ENCODE measurements at places on chromosomes 5 and 9. TPM values are rescaled to one million over a fixed set of nuclear protein-coding genes. Genes with fewer than 3 reads are reported as not detected.
A peak's percentile ranks its signal among the peaks of the same experiment; 100 is the strongest.

SLC45A2 gene
- not detected for total RNA-seq

HMCN2 gene
- total RNA-seq: 7.7 TPM

CXCL14 gene
- 21.4 TPM for total RNA-seq

DNA sequence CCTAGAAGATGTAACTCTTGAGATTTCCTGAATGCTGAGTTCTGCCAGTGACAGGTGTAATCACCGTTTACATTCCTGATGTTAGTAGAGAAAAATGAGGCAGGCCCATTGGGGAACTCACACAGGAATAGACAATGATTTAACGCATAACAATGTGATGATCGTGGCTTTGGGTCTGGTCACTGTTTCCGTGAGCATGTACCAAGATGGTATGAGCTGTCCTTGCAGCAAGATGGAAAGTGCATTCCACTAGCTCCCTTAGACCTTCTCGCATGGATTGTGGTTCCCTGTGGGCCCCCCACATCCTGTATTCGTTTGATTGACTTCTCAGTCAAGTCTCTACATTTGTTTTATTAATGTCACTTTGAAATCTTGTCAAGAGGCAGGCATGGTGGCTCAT lies 124.0 kb upstream of the DAP start:
- DNase-seq: no peak

DNA sequence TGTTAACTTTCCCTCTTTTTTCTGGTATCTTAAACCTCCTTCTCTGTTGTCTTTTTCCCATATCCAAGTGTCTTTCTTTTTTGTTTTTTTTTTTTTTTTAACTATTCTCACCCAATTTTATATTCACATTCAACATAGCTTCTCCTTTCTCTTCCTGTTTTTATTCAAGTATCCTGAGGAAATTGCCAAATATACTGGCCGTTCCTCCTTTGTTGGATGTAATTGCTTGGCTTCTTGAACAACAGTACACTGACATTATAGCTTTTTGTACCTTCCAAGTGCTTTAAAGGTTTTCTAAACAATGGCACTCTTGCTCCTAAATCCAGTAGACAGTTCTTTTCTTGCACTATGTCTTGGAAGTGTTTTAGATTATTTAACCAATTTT lies 1146.8 kb downstream of the MAT2B start:
- no peak for DNase-seq

GRCh38 chr9:363274-363612 lies 148.6 kb downstream of the DOCK8 start:
- no peak for DNase-seq

LCN1 gene
- total RNA-seq: not detected

- peak; percentile 23 for DNase-seq
Observed at GRCh38 chr5:175713930-175714329, 56.1 kb downstream of the HRH2 start.

DNA sequence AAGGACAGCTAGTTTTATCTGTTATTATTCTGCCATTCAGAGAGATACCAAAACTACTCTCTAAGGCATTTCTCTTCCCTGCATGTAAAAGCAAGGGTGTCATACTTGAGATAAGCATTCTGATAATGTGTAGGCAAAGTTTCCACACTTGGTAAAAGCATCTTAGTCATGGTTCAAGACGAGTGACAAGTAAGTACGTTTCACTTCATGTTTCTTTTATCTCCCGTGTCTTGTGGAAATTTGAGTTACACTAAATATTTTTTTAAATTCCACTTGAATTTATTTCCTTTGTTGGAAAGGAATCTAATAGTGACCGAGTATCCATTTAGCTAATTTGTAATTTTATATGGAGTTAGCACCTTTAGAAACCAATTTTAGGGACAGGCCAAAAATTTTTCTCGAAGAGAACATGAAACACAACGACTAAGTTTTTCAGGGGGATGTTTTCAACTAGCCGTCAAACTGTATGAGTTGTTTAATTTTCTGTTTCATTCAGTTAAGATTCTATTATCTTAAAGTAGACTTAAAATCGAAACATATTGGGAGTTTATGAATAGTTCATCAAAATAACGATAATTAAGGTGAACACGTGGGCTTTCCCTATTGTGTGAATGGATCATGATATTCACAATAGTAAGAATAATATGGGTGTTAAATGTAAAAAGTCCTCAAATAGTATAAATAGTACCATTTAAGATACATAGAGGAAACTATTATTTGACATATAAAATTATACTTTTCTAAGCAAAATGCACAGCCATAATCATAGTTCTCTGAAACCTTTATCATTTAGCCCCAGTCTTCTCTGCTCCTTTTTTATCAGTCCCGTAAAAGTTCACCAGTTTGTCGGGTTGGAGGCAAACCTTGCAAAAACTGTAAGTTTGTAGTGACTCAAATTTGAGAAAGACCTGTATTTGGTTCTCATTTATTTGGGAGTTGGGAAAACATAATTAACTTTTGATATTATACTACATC lies 1.6 kb downstream of the RFESD start:
- no peak for DNase-seq

DNA sequence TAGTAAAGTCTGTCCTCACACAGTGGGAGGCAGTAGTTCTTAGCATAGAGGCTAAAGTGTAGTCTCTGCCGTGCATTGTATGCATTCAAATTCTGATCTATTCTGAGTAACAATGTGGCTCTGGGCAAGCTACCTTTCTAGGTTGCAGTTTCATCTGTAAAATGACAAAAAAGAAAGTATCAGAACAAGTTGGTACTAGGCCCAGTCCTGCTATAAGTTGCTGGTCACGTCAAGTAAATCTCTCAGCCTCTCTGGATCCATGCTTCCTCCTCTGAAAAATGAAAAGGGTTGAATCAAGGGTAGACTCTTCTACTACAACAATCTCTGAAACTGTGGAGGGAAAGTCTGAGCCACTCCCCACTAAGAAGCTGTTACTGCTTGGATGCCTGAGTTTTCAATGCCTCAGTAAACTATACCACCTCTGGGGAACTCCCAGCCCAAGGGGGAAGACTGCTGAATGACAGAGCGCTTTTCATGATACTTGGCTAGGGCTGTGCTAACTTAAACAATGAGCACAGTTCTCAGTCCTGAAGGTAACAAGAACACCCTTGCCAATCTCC lies 34.5 kb upstream of the SPARC start:
- DNase-seq: no peak

DNA sequence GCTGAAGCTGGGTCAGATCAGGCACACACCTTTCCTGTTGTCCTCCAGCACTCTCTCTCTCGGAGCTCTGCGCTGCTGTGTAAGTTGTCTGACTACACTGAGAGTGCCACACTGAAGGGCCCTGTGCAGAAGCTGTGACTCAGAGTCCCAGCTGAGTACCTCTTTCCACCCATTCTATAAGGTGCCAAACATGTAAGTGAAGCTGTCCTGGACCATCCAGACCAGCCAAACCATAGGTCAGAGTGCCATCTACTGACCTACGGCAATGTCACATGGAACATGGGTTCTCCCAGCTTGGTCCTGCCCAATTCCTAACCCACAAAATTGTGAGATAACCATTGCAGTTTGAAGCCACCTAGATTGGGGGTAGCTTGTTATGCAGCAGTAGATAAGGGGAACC lies 68.2 kb downstream of the ADCY2 start:
- DNase-seq: peak; percentile 57

DNA sequence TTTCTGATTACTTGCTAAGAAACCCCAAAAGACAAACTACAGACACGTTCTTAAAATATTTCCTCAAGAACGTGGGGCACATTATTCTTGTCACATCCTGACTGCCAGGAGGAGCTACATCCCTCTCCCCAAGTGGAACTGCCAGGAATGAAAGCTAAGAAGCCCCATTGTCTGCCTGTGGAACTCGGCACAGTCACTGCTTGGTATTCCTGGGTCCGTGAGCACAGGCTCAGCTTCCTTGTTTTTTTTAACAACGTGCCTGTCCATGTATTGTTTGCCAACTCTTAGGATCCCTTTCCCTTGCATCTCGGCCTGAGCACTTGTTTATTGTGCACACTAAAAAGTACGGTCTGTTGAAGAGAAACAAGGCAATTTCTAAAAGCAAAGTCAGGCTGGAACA lies 47.0 kb upstream of the SELENOP start:
- no peak for DNase-seq

DNA sequence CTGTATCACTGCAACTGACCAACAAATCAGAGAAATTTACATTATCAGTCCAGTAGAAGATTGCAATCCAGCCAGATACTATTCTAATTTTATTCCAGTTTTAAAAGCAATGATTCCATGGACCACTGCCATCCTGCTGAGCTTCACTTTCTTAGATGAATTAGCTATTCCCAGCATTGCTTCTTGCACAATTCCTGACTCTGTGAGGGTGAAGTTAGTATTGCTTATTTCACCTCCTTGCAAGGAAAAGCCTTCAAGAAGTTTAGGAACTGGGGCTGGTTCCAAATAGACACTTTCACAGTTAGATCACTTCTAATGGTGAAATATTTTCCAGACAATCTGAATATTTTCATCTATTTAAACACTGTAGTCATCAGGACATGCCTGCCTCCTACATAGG lies 338.6 kb upstream of the TNC start:
- DNase-seq: no peak

GRCh38 chr5:19488786-19489185 lies 499.2 kb downstream of the CDH18 start:
- DNase-seq: no peak

- DNase-seq: no peak
Observed at GRCh38 chr9:15253197-15253596, 53.8 kb downstream of the TTC39B start.

DNA sequence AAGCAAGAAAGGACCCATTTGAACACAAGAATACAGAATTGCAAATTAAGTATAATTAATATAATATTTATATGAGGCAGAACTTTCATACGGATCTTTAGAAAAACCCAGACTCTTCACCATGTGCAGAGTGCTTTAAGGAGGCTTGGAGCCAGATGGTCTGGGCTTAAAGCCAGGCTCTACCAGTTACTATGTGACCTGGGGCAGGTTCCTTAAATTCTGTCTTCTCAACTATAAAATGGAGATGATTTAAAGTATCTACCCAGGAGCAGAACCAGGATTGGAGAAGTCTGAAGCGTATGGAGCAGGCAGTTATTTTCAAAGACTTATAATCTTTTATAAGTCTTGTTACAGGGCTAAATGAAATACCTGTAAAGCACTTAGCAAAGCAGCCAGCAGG lies 202.1 kb downstream of the TSSK1B start:
- no peak for DNase-seq

- DNase-seq: peak; percentile 18
Observed at GRCh38 chr9:123267481-123268198, 746 bp downstream of the STRBP start.

- DNase-seq: no peak
Observed at GRCh38 chr9:125755340-125755739, 8.2 kb downstream of the PBX3 start.

TAF1L gene
- total RNA-seq: not detected

DNA sequence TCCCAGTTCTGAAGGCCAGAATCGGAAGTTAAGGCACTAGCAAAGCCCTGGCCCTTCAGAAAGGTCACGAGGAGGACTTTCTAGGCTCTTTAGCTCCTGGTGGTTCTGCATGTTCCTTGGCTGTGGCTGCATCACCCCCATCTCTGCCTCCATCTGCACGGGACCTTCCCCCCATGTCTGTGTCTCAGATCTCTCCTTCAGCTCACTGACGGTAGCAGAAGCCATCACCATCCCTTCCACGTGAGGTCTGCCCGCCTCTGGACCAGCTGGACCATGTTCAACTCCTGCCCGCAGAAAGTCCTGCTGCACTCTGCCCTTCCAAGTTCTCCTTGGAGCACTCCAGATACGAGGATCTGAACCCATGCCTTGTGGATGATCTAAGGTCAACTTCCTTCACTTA lies 242.9 kb upstream of the IRX1 start:
- DNase-seq: no peak

- DNase-seq: no peak
Observed at GRCh38 chr9:125631391-125632085, 75.5 kb downstream of the MAPKAP1 start.

DYNC2I2 gene
- total RNA-seq: 6.3 TPM

- no peak for DNase-seq
Observed at GRCh38 chr5:82570-82969, 9.4 kb upstream of the PLEKHG4B start.

GRCh38 chr9:34271265-34272006 lies 57.6 kb downstream of the KIF24 start:
- no peak for DNase-seq

- no peak for DNase-seq
Observed at GRCh38 chr5:179439181-179439985, 94.1 kb upstream of the ADAMTS2 start.

- no peak for DNase-seq
Observed at GRCh38 chr9:2984491-2984890, 140.6 kb upstream of the PUM3 start.

DNA sequence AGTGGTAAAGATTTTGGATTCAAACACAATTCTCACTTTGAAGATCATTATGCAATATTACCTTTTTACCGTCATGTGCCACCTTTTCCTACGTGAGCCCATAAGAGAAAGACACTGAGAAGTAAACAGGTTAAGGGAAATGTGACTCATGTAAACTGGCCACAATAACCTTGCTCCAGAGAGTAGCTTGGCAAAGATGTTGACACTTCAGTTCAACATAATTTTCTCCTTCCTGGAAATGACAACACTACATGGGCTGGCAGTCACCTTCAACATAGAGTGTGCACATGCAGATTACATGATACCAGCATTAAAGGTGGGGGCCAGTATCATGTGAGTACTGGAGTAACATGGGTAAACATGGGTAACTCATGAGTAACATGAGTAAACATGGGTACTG lies 141.9 kb downstream of the CDK5RAP2 start:
- no peak for DNase-seq

DNA sequence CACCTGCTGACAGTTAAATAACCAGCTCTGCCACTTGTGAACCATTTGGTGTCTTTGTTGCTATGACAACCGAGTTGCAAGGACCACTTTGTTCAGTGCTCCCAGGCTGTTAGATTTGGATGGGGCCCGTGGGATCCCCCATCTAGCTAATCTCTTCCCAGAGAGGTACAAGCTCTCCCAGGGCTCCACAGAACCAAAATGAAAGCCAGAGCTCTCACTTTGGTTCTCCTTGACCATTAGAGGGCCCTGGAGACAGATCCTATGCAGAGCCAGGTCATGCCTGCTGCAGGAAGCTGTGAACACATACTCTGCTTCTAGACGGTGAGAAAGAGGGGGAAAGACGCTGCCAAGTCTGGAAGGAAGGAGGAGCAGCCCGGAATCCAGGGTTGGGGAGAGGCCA lies 224.6 kb downstream of the GABBR2 start:
- DNase-seq: no peak

All from psoas muscle (tissue), 8 donors.